RWPE2 (cell line): ENCODE measurements at places on chromosomes 3 and 15.

DNA sequence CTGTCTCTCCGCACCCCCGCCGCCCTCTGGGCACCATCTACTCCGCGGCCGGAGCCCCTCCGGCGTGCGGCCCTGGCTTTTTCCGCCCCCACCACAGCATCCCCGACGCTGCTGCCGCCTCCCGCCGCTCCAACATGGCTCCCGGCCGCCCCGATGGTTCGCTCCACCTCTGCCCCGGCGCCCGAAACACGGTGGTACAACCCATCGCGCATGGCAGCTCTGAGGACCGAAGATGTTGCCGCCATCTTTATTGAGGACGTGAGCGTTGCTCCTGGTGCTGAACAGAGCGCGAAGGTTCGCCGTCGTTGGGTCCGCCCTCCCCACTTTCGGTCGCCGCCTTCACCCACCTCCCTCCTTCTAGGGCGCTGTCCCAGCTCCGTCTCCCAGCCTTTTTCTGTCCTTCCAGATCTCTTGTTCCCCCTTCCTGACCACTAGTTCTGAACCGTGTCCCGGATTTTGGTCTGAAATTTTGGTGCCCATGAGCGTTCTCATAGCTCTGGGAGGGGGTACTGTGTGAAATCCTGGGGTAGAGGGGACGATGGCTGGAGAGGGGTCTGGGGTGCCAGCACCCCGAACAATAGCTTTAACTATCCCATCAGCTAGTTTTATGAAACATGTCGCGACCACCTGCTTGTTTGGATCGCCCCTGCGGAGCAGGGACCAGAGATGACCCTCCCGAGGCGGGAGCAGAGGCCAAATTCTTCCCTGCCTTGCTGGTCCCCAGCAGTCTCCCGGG lies at the start of gene CELSR3:
CELSR3 (minus strand) TSS at position 134 of the 736 bp plus-strand sequence. CDS start 252 bp downstream, outside the sequence.
- peak; percentile 93 for DNase-seq

GRCh38 chr15:92101708-92102394 lies 248.3 kb downstream of the SLCO3A1 start:
- DNase-seq = no peak

DNA sequence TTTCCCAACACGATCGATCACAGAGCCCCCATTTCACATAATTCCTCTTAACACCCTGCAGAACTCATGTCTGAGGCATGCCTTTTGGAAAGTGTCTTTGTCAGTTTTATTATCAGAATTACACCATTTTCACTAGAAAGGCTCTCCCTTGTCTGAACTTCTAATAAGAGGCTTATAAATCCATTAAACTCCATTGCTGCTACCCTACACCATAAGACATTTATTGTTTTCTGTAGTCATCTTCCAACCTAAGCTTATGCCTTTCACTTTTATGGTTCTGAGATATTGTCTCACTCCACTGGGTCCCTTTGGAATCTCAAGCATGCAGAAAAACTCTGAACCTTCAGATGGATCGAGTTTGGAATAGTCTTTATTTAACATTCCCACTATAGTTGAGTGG lies 50.2 kb upstream of the TPM1 start:
- no peak for DNase-seq

DNA sequence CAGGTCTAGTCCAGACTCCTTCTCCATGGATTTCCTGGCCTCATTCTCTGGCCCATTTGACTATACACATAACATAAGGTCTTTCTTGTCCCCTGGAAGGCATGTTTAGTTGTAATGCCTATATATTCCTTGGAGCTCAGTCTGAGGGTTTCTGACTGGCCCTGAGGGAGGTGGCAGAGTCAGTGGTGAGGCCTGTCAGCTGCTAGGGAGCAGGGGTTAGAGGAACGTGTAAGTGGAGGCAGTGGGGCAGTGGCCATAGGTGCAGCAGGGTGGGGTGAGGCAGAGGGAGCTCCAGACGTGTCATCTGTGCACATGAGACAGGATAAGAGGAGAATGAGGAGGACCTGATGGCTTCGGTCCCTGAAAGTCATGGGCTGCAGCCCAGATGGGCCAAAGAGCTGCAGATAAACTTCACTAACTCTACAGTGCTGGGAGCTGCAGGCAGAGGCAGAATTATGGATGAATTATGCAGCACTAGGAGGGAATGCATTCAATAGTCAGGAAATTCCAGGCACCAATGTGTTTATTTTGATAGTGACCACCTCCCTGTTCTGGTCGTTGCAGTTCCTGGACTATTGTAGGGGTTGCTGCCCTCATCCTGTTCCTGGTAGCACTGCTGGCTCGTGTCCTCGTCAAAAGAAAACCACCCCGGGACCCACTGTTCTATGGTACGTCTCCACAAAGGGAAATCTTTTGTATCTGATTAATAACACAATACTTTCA lies 4.9 kb downstream of the TM6SF1 start:
- no peak for DNase-seq

DNA sequence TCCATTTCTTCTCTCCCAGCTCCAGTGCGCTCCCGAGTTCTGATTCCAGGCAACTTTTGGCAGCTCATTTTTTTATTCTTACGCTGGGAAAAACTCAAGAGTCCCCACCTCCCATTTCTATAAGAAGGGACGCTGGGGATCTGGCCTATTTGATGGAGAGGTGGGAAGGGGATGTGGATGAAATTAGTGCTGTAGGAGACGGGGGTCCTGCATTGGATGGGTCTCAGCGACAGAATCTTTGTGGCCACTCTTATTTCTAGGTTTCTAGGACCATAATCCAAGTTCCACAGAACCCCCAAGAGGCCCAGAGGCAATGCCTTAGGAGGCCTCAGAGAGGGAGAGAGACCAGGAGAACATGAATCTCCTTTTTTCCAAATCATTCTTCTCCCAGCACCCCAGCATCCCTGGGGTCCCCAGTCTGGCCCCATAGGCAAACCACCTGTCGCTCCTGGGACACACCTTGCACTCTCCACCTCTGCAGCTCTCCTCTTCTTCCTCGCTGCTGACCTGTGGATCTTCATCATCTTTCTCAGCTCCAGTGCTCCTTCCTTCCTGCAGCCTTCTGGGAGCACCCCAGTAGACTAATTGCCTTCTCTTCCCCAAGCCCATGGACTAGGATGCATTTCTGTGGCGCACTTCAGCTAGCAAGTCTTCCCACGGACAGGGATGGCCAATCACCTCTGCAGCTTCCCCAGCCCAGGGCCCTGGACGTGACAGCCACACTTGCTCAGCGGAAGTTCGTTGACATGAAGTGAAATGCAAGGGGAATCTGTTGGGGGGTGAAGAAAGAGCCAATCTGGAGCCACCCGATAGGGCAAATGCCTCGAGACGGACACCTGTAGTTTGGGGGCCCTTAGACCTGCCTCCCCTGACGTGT lies 100.1 kb upstream of the ALDH1A3 start:
- no peak for DNase-seq

DNA sequence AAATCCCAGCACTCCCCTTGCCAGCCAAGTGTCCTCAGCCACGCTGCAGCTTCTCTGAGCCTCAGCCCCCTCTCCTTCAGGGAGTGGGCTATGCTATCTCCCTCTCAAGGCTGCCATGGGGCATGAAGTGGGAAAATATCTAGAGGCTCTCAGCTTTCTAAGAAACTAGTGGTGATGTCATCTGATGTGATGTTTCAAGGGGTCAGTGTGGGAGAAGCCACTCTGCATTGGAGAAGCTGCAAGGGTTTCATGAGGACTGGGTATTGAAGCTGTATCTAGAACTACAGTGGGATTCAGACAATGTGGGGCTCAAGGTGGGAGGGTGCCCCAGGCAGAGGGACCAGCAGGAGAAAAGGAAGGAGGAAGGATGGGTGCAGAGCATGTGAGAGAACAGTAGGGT lies 210.2 kb downstream of the TLE3 start:
- DNase-seq = no peak

DNA sequence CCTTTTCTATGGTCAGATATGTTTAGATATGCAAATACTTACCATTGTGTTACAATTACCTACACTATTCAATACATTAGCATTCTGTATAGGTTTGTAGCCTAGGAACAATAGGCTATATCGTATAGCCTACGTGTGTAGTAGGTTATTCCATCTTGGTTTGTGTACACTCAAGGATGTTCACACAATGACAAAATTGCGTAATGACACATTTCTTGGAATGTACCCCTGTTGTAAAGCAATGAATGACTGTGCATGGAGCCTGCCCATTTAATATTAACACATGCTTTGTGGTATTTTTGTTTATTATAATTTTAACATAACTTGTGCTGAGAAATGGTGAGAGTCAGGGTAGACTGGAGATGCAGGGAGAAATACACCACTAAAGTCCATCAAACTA lies 154.9 kb downstream of the LEKR1 start:
- DNase-seq = no peak

GRCh38 chr15:55394694-55395093 lies 13.5 kb downstream of the CCPG1 start:
- DNase-seq = no peak

DNA sequence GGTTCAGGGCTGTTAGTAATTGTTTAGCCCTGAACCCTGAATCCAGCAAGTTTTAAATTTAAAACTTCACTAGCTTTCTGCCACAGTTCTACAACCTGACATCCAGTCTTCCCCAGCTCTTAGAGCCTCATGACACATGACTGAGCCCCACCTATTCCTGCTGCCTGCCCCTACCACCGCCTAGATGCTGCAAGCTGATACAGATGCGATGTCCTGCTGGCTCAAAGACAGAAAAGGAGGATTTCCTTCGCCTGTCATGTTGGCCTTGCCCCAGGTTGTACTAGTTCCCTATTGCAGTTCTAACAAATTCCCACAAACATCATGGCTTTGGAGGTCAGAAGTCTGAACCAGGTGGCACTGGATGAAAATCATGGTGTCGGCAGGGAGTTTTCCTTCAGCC lies 510.6 kb upstream of the PPP2R3A start:
- no peak for DNase-seq
